Stimulated activated CD4-positive, alpha-beta T cell treated with anti-CD3 and anti-CD28 coated beads, TNF-alpha, amount 100 ng/mL, for 48 hours (primary cell): ENCODE measurements at places on chromosomes 2 and 18.

DNA sequence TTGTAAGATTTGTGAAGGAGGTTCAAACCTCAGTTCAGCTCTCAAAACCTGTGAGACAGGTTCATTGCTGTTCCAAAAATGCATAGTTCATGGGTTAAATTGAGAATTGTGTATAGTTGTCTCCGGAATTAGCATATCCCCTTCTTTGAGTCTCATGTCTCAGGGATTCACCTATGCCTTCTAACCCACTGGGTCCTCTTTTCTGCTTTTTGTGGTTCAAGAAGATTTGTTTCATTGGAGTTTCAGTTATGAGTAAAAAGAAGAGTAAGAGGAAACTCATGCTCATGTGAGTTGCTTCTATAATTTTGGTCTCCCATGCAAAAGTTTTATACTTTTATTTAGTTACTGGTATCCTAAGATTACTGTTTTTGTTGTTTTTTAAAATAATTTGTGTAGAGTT is 1219.8 kb upstream of the ZEB2 start:
- no peak for DNase-seq

DNA sequence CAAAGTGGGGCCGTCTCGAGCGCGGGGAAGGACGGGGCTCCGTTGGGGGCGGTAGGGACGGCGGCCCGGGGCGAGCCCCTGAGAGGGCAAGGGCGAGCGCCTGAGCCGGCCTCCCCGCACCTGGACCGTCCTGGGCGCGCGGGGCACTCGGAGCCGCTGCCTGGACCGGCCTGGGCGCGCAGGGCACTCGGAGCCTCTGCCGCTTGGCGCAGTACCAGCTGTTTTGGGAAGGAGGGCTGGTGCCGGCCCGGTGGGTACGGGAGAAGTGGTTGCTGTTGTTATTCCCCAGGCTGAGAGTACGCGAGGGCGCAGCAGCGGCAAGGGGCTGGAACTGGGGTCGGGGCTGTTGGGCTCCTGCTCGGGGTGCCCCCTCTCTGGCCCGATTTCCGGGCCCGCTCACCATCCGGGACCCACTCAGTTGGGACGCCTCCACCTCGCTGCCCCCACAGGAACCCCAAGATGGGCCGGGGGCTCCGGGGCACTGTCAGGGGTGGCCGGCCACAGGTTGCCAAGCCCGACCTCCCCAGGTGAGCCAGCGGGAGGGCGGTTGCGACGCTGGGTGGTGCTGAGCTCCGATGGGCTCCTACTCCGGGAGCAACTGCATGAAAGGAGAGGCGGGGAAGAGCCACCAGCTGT is 579 bp downstream of the ARHGEF4 start:
- no peak for DNase-seq

GRCh38 chr18:23107718-23108117 is 27.6 kb upstream of the CABLES1 start:
- no peak for DNase-seq

DNA sequence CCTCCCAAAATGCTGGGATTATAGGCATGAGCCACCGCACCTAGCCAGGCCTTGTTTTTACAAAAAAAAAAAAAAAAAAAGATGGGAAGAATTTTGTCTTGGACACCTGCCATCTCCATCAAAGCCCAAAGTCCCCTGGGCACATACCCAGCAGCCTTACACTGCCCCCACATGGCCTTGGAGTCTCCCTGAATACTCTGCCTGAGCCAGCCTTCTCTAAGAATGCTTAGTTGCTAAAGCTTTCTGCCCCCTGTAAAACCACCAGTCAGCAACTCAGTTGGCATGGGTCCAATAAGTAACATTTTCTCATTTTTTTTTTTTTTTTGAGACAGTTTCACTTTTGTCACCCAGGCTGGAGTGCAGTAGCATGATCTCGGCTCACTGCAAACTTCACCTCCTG is 40.6 kb downstream of the SPC25 start:
- DNase-seq, result no peak

- no peak for DNase-seq
Observed at GRCh38 chr2:23679044-23679443, 247.9 kb downstream of the ATAD2B start.
